ENCODE measurements at places on chromosomes 4 and X. TPM values are rescaled to one million over a fixed set of nuclear protein-coding genes. Genes with fewer than 3 reads are reported as not detected.

GRCh38 chr4:142267101-142267500, 579.0 kb downstream of the INPP4B start:
- DNase-seq, result no peak

GRCh38 chr4:2787230-2788100, 5.4 kb upstream of the SH3BP2 start:
- DNase-seq, result peak; percentile 37

DNA sequence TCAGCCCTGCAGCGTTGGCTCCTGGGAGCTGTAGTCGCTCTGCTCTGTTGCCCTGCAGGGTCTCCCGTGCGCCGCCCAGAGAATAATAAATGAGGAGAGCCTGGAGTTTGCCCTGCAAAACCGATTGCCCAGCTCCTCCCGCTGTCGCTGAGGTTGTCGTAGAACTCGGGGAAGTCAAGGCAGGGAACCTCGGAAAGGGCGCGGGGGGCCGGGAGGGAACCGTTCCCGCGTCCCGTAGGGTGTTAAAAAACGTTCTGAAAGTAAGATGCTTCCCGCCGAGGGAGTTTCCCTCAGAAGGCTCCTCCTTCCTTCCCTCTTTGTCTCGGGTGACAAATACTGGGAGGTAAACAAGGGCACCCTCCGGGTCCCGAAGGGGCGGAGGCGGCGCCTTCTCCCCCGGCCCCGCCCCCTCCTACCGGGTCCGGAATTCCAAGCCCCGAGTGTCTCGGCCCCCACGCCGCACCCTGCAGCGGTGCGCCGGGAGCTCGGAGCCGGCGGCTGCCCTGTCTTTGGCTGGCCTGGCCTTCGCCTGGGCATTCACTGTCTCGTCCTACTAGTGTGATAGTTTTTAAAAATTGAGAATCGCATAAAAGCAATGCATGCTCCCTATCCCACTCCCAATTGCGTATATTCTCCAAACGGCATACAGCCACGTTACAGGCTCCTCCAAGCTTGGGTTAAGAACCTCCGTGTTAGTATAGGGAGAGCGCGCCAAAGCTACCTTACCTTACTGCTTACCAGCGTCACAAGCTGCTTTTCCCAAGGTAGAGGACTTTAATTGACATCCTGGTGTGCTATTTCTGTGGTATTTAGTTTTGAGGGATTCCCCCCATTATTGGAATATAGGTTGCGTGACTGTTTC, 964 bp upstream of the HMGB2 start:
- peak; percentile 69 for DNase-seq

Gene SSX2B
- not detected for total RNA-seq

Gene DUSP21
- total RNA-seq, result not detected

DNA sequence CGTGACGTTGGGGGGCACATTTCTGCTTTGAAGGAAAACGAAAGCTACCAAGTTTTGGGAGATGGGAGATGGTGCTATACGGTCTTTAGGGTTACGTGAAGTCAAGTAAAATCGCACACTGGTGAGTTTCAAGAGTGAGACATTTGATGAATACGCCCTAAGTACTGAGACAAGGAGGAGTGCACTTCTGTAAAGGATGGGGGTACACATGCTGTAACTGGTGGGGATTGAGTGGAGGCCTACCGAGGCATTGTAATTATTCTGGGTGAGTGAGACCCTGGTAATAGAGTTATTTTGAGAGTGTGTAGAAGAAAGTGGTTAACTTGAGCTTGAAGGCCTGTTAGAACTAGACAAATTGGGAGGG, 536 bp downstream of the SH3BGRL start:
- no peak for DNase-seq

GRCh38 chr4:46123913-46124755, at the start of gene GABRG1:
TSS of gene GABRG1 (minus strand) at chr4:46124054. CDS start at chr4:46123913, 141 bp downstream.
- DNase-seq, result no peak

Gene SASH3
- total RNA-seq, result 1.7 TPM

Gene ALG13
- 42.2 TPM for total RNA-seq

Gene PDCL2
- total RNA-seq, result not detected

Gene CXorf66
- total RNA-seq, result not detected
